ENCODE measurements at places on chromosomes 11 and 22.

DNA sequence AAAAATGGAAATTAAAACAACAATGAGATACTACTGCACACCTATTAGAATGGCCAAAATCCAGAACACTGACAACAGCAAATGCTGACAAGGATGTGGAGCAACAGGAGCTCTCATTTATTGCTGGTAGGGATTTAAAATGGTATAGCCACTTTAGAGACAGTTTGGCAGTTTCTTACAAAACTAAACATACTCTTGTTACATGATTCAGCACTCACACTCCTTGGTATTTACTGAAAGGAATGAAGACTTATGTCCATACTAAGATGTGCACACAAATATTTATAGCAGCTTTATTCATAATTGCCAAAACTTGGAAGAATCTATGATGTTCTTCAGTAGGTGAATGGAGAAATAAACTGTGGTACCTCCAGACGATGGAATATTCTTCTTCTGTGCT is 40.8 kb downstream of the PGM2L1 start:
- DNase-seq = no peak

DNA sequence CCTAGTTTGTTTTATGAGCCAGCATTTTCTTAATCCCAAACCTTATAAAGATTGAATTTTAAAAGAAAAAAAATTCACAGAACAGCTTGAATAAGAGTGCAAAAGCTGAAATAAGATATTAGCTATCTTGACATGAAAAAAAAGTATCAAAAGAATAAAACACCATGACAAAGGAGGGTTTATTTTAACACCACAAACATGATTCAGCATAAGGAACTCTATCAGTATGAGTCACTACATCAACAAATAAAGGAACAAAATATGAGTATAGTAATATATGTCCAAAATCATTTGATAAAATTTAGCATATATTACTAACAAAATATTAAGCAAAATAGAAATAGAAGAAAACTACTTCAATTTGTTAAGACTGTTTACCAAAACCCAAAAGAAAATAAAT is 9.6 kb upstream of the LMO1 start:
- peak; percentile 49 for DNase-seq

DNA sequence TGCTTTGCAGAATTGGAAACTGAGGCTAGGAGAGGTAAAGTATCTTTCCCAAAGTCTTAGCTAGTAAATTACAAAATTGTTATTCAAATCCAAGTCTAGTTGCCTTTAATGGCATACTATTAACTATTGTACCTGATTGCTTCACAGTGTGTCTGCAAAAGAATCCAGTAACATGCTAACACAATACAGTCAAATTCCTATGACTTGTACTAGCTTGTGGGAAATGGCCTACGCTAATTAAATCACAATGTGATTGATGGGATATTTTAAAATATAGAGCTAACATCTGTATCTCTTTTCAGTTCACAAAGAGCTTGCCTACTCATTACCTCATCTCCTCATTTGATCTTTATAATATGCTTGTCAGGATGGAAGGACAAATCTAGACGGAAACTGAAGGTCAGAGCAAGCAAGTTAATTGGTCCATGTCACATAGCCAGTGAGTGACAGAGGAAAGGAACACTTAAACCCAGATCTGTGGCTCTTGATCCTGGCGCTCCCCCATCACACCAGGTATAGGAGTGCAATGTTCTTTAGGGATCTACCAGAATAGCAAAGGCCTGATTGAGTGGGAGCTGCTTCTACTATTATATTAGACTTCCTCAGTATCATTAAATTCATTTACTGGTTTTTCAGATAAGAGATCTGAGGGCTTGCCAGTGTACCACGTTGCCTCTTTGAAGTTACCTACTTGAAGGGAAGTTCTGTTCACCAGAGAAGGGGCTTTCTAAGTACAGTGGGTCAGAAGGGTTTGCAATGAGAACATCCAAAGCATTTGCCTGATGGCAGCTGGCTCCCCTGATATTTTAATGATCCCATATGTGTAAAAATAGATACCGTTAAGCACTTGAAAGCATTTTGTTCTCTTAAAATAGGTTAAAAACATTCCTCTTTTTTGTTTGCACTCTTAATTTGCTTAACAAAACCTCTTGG is 213.6 kb upstream of the SESN3 start:
- no peak for DNase-seq

DNA sequence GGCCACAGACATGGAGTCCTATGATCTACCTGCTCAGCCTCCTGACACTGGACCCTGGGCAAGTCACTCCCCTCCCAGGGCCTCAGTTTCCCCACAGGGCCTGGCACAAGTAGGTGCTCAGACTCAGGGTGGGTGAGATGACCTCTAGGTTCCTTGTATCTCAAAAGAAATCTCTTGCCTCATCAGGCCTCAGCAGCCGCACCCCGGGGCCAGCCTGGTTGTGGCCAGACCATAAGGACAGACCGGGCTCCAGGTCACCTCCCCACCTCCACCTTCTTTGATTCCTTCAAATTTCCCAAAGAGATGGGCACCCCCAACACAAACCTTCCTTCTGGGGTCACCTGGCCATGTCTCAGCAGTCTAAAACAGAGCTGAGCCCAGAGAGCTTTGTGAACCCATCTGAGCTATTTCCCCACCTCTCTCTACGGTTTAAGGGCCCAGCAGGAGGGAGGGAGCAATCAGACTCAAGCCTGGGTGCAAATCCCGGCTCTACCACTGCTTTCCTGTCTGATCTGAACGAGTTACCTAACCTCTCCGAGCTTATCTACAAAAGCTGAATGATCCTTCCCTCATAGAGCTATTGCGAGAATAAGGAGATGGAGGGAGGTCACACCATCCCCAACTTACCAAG is 2.5 kb upstream of the APOL4 start:
- DNase-seq = no peak

GRCh38 chr11:110472858-110473257 is 43.1 kb downstream of the FDX1 start:
- DNase-seq = no peak

DNA sequence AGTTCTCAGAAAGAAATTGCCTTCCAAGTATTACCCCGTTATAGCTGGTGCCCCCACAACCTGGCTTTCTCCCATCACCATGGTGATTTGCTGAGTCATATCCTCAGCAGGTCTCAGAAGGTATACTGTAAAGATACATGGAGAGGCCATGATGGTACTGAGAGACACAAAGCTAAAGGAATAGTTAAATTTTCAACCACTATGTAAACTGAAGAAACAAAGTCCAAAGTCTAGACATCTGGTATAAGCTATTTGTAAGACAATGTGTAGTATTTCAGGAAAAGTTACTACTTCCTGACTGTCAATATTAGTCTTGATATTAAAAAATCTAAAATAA is 377.1 kb downstream of the DCDC1 start:
- peak; percentile 33 for DNase-seq

DNA sequence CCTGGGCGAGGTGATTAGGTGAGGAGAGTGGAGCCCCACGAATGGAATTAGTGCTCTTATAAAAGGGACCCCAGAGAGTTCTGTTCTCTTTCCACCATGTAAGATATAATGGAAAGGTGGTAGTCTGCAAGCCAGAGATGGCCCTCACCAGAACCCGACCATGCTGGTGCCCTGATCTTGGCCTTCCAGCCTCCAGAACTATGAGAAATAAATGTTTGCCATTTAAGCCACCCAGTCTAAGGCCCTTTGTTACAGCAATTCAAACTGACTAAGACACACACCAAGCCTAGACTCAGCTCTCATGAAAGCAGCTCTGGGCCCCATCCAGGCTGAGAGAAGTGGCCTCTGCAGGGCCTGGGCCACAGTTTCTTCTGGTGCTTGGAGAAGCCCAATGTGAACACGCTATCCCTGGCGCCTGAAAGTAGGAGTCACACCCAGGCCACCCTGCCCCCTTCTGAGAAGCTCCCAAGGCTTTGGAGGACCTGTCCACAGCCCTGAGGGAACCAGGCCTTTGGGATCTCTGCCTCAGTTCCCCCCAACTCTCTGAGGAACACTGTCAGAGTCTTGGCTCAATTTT is 35.3 kb upstream of the LYVE1 start:
- no peak for DNase-seq

GRCh38 chr11:128564642-128565245 is 22.6 kb downstream of the ETS1 start:
- DNase-seq = no peak

GRCh38 chr11:123361110-123361509 is 69.0 kb upstream of the GRAMD1B start:
- no peak for DNase-seq

DNA sequence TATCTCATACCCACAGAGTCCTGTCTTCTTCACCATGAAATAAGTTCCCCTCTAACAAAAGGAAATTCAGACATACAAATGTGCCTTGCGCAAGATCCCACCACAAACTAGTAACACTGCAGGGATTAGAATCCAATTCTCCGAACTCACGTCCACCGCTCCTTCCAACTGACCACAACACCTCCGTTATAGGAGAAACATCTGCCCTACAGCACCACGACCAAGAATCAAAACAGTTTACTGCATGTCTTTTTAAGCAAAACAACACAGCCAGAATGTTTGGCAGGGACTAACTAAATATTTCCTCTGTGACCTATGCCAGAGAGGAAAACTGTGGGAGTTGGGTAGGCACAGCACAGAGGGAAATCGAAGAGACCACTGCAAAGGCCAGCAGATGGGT is 72.7 kb upstream of the AKIP1 start:
- DNase-seq = peak; percentile 93

DNA sequence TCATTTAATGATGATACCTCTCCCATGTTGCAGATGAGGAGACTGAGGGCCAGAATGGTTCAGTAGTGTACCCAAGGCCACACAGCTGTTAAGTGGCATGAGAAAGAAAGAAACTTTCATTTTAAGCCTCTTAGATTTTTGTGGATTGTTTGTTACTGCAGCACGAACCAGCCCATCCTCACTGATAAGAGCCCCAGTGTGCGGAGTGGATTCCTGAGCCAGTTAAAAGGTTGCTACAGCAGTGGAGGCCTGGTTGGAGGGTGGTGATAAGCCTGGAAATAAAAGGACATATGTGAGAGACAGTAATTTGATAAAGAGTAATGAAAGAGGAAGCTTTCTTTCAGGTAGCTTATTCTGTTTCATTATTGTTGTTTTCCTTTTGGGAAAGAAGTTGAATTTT is 89.0 kb downstream of the ATXN10 start:
- no peak for DNase-seq

- DNase-seq = no peak
Measured at GRCh38 chr11:134441281-134441680, 29.2 kb upstream of the B3GAT1 start.

- DNase-seq = no peak
Measured at GRCh38 chr11:125945797-125946520, at the start of gene VSIG10L2. TSS of gene VSIG10L2 (plus strand) at chr11:125946044. CDS start at chr11:125946056, 12 bp downstream.

- peak; percentile 55 for DNase-seq
Measured at GRCh38 chr22:18023509-18024275, 669 bp downstream of the MICAL3 start.

GRCh38 chr11:93843906-93844305 is 6.5 kb downstream of the VSTM5 start:
- DNase-seq = no peak

DNA sequence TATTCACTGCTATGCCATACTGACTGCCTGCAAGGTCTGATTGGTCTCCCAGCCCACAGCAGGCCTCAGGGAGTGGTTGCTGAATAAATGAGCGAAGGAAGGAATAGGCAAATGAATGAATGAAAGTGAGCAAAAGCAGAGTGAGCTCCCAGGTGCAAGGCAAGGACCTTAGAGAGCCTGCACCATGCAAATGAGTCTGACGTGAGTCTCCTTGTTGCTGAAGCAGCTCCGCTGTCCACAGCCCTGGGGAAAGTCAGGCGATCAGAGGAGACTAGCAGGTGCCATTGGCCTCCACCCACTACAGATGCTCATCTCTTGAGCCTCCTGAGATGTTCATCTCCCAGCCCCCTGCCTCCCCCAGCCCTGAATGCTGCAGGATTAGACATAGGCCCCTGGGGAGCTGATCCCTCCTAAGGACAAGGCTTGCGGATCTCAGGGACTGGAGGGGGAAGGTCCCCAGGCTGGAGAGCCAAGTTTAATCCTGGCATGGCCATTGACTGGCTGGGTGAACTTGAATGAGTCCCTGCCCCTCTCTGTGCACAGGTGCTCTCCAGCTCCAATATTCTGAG is 22.1 kb downstream of the GDPD5 start:
- DNase-seq = no peak

- DNase-seq = no peak
Measured at GRCh38 chr22:30252411-30253204, 6.0 kb upstream of the LIF start.

DNA sequence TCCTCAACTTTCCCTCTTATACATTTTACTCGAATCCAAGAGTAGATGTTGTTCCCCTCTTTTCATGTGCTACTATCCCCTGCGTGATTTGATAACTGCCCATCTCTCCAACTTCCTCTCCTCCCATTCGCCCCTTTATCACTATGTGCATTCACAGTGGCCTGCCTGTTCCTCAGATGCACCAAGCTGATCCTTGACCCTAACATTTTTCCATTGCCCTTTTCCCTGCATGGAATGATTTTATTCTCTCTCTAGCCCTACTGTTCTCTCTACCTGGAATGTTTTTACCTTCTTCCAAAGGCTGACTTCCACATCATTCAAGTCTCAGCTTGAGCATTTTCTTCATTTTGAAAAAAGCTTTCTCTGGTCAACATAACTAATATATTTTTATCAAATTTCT is 15.8 kb upstream of the BBOX1 start:
- DNase-seq = no peak

DNA sequence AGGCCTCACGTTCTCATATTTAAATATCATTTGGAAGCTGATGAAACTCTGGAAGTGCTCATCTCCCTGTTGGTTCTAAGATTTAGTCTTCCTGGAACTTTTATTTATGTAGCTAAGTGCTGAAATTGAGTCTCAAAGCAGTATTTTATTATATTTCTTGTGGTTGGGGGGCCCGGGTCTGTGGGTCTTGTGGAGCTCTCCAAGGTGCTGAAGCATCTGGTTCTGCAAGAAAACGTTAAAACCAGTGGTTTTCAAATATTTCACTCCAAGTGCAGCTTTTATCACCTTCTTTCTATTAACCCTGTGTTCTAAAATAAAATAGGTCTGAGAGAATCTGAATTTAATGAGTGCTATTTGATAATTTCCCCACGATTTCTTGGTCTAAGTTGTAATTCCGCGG is 1404.8 kb downstream of the TBC1D22A start:
- no peak for DNase-seq

DNA sequence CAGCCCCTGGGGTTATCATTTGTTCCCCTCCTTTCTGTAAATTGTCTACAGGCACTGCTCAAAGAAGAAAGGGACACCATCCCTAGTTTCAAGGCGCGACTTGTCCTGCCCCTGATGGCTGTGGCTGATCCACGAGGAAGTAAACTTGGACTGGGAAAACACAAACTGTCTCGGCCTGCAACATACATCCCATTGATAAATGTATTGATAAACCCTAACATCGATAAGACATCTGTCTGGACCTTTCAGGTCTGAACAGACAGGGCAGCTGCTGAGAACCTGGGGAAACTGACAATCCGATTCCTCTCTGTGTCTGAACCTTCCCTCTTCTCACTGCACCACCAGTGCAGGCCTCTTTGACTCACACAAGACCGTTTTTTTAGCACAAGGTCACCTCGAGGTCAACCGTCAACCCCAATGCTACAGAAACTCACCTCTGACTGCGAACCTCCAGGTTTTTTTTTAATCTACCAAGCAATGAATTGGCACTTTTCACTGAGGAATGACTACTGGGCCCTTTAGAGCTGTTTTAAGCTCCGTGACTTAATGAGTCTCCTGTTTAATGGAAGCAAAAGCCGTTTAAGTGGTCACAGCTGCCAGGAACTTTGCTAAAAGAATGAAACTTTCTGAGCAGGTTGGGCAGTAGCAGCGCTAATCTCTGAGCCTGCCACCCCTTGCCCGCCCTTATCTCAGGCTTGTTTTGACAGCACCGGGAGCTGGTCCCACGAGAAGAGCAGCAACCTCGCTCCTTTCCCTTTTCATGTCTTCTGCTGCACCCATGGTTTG is 203.8 kb upstream of the TMEM45B start:
- DNase-seq = peak; percentile 21

GRCh38 chr11:43278193-43278956 is 33.4 kb upstream of the API5 start:
- DNase-seq = peak; percentile 62
